CD4-positive, alpha-beta T cell treated with Interleukin-10 for 1 hour (primary cell): ENCODE measurements at places on chromosomes 7 and 10.

DNA sequence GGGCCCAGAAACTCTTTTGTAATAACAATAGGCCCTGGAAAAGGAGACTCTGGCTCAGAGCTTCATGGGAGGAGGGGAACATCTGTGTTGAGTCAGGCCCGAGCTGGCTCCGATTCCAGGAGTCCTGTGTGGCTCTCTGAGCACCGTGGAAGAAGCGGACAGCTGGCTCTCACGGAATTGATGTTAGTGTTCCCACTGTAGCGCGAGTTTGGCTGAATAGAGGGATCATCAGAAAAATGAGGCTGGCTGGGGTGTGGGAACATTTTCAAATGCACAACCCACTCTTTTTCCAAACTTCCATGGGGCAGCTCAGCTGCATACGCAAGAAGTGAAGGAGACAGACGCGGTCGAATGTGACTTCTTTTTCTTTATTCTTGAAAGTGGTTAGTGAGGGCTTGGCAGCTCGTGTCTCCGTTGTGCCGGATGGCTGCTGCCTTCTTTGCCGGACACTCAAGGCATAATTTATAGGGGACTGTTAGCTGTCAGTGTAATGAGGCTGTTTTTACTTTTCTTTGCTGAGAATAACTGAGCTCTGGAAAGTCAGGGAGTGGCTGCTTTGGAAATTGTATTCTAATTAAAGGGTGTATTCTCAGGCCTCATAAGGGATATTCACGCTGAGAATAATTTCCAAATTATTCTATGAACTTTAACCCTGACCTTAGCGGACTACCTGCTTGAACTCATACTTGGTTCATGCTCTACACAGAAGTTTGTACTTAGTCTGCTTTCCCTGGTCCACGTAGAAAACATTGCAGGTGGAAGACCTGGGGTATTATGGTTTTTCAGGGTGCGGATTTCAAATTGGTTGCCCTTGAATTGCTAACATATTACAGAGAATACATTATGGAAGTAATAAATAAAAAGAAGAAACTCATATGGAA is 23.1 kb downstream of the MDFIC start:
- DNase-seq: no peak

- DNase-seq: no peak
Observed at GRCh38 chr10:97039538-97040247, 146.1 kb downstream of the SLIT1 start.

GRCh38 chr7:115631782-115632181 is 398.8 kb downstream of the TFEC start:
- DNase-seq: no peak

- DNase-seq: no peak
Observed at GRCh38 chr10:69397972-69398371, 18.7 kb downstream of the TACR2 start.

DNA sequence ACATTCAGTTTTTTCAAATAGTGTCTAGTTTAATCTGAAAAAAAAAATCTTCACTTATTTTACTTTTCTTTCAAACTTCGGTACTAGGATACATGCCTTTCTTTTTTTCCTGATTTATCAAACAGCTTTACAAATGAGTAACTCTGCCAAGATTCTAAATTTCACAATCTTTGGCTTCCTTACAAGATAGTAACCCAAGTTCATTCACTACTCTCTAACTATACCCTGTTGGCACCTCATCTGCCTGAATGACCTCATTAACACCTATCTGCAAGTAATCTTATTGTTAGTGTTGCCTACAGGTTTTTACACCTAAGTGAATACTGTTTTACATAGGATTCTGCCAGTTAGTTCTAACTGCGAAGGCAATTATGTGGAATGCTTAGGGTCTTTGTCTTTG is 159.8 kb downstream of the FOXP2 start:
- no peak for DNase-seq

DNA sequence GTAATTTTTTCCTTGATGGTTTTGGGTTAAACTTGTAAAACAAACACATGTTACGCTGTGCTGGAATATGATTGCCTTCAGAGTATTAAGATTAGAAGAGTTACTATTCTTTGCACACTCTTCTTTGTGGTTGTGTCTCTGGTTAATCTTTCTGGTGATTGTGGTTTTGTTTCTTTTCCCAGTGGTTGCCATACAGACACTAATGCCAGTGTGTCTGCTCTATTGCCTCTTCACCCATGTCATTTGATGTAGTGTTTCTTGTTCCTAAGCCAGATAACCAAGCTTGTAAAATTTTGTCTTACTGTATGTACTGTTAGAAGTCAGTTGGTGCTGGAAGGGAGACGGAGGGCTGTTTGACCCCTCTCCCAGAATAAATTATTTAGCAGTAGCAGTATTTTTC is 124.8 kb downstream of the PHTF2 start:
- no peak for DNase-seq

DNA sequence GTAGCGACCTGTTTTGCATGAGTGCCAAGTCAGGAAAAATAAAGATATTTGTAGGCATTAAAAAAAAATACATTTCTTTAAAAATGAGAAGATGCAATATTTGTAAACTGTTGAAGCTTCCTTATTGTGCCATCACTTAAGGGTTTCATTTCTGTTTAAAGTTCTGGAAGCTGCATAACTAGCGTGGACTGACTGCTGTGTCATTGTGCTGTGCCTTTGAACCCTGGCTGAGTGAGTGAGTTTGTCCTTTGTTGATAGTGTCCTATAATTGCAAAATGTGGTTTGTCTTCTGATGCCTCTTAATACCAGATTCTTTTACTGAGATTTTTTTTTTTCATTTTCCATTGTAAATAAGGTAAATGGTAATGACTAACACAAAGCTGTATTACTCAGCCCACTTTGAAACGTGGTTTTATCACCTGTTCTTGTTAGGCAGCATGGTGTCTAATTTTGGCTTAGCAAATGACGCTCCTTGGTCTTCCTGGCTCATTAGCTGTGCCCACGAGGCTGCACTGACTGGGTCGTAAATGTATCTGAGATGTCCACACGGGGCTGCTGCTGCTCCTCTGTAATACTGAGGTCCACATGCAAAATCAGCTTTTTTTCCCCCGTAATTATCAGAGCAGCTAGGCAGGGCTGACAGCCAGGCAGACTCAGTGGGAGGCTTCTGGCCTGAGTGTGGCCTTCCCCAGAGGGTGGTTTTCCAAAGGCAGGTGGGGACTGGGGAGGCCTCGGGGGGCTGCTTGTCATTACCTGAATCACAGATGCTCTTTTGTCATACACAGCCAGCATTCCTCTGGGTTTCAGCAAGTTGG is 14.8 kb downstream of the ZSCAN25 start:
- DNase-seq: no peak

GRCh38 chr10:71752391-71753090 is 20.8 kb downstream of the VSIR start:
- DNase-seq: no peak

DNA sequence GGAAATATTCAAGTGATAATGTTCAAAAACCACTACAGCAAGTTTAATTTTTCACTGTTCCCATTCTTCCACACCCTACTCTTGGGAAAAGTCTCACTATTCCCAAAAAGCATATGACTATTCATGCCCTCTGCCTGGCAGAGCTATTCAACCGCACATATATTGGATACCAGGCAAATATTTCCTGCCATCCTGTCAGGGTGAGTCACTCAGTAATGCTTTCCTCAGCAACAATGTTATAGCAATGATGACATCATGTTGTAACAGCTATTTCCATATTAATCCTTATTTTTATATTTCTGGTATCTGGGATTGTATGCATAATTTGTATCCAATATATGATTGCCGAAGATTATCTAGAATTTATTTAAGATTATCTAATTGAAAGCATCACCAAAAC is 114.0 kb upstream of the PLXDC2 start:
- DNase-seq: no peak

GRCh38 chr10:5030989-5031388 is 27.3 kb upstream of the AKR1C2 start:
- DNase-seq: no peak

- DNase-seq: no peak
Observed at GRCh38 chr10:133226251-133226808, 3.7 kb upstream of the UTF1 start.

GRCh38 chr7:85620936-85621685 is 434.3 kb upstream of the SEMA3D start:
- DNase-seq: no peak

DNA sequence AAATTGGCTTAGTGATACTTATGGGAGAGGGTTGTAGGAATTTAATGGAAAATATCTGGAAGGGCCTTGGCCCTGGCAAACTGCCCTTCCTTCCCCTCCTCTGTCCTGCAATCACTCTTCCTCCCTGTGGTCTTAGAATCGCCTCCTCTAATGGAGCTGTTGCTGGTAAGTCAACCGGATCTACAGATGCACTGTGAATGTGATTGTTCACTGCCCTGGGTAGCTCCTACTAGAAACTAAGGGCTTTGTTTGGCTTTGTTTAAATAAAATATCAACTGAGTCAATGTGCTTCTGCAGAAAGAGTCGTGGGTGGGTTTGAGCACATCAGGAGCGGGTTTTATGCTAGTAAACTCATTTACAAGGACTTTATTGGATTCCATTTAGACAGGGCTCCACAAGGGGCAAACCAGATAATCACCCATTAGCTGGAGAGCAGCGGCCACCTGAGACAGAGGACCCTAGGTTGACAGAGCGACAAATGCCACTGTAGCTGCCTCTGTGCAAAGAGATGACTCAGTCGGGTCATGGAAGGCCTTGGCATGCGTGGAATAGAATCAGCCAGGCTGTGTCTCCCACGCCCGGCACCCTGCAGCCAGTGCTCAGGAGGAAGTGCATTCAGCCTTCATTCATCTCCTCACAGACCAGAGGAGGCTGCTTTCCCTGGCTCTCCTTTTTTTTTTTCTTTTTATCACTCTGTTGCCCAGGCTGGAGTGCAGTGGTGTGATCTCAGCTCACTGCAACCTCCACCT is 97.9 kb downstream of the GAD2 start:
- no peak for DNase-seq

GRCh38 chr10:130013335-130014262 is 49.5 kb upstream of the EBF3 start:
- DNase-seq: no peak

DNA sequence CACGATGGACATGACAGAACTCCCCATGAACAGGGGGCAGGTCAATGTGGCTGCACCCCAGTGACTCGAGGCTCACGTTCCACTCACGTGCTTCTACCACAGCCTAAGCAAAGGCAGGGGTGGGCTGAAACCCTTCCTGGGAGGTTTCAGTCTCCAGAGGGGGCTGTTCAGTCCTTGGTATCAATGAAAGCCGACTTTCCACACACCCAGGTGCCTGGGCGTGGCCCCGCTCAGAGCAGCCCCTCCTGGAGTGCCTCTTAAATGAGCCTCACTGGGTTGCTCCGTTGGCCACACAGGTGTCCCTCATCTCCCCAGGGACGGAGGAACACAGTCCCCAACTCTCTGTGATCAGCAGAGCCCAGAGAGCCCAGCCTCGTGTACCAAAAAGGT is 90.5 kb upstream of the PDGFA start:
- DNase-seq: no peak

GRCh38 chr7:94434042-94434441 is 39.3 kb downstream of the COL1A2 start:
- no peak for DNase-seq

- DNase-seq: no peak
Observed at GRCh38 chr7:95672434-95672833, 76.1 kb upstream of the PDK4 start.

DNA sequence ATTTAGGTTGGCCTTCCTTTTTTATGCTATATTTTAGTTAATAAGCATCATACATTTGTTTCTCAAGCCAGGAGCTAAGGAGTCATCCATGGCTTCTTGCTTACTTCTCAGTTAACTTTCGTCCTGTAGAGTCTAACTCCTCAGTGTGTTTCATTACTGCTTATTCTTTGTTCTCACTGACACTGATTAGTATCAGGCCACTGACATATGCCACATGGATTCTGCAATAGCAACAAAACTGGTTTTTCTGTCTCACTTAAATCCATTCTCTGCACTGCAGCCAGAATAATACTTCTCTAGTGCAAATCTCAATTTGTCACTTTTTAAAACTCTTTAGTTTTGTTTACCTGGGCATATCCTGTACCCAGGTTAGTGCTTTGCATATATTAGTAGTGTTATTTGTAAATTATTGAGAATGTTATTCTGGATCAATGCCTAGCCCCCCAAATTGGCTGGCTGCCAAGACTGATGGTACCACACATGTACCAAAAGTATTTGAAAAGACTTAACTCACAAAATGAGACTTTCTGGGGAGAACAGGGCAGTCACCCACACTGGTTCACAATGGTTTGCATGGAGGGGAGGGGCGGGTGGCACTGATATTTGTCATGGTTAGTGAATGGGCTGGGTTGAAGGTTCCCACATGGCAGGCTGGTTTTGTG is 79.1 kb downstream of the CCSER2 start:
- no peak for DNase-seq

GRCh38 chr7:127819975-127820731 is 168.2 kb downstream of the SND1 start:
- no peak for DNase-seq

GRCh38 chr10:23203369-23204325 is 11.5 kb downstream of the PTF1A start:
- no peak for DNase-seq

GRCh38 chr10:13637303-13637856 is 50.6 kb downstream of the PRPF18 start:
- no peak for DNase-seq

DNA sequence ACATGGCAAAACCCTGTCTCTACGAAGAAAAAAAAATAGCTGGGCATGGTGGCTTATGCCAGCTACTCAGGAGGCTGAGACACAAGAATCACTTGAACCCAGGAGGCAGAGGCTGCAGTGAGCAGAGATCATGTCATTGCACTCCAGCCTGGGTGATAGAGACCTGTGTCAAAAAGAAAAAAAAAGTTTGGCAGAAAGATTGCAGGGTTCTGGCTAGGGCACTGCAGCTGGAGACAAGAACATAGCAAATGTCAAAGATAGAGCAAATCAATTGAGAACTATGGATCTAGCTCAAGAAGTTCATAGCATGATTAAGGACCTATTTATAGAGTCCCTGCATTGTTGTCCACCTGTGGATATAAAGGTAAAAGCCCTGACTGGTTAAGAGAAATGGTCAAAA is 79.5 kb downstream of the CACNA2D1 start:
- DNase-seq: no peak

DNA sequence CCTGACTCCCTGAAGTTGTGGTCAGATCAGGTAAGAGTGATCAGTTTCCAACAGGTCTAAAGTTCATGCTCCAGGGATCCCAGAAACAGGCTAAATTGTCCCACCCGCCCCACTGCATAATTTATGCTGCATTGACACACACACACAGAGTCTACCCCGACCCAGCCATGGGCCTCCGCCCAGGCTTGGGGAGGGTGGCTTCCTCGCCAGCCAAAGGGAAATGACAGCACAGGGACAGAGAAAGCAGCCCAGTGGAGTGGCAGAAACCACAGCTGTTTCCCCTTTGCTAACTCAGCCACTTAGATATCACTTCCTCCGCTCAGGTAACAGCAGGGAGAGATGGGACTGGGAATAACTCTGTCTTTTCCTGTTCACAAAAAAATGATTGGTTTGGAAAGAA is 9.4 kb downstream of the SH3PXD2A start:
- DNase-seq: peak; percentile 51
